ENCODE measurements at places on chromosomes 12 and 14.
A peak's percentile ranks its signal among the peaks of the same experiment; 100 is the strongest.

GRCh38 chr12:6423267-6424007 lies 21.3 kb upstream of the CD27 start:
- DNase-seq = peak; percentile 55

- DNase-seq = no peak
These were observed 5.2 kb upstream of the ATG14 start for GRCh38 chr14:55416866-55417265.

- DNase-seq = no peak
These were observed 39.9 kb downstream of the KIF26A start for GRCh38 chr14:104178279-104178678.

GRCh38 chr14:94998110-94998509 lies 159.2 kb downstream of the DICER1 start:
- DNase-seq = no peak

GRCh38 chr12:120971299-120972180 lies 6.8 kb upstream of the HNF1A start:
- no peak for DNase-seq

DNA sequence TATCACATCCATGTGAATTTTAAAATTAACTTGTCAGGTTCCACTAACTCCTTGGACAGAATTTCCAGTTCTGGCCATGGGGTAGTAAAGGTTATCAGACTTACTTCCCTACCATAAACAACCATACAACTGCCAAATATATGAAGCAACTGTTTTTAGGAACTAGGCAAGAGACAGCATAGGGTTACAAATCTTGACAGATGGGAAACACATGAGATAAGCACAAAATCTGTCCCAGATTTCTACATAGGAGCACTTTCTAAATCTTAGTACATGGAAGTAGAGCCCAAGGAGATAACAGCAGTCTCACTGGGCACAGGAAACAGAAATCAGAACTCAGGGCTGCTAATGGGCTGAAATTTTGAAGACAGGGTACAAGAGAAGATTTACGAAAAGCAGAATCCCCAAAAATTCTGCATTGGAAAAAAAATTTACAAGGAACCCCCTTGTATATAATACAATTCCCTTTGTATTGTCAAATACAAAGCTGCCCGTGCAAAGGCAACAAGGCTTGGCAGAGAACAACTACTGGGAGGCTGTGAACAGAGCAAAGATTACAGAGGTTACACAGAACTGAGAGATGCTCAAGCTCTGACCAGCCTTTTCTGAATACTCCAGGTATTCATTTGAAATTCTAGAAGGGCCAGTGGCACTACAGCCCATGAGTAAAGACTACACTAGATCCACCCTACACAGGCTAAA lies 43.2 kb downstream of the GALNT4 start:
- DNase-seq = no peak

- DNase-seq = no peak
These were observed 264.4 kb downstream of the FOXG1 start for GRCh38 chr14:29030970-29031369.

- no peak for DNase-seq
These were observed 265.5 kb downstream of the SEC23A start for GRCh38 chr14:38837343-38838048.

DNA sequence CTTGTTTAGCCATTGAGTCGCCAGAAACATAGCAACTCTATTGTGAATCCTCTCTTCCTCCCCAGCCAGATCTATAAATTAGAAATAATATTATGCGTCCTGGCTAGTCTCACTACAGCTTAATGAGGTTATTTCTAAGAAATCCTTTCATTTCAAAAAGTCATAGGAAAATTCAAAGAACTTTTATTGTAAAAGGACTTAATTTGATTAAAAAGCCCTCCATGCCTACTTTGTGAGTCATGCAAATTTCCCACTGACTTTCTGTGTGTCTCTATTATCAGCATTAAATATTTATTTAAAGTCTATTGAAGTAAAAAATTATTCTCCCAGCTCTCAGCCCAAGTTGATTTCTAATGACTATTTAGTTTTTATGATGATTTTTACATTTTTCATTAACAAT lies 160.7 kb downstream of the PHLDA1 start:
- no peak for DNase-seq

Measured in kidney epithelial cell (primary cell).